ENCODE measurements at places on chromosomes 7 and 10. TPM values are rescaled to one million over a fixed set of nuclear protein-coding genes. Genes with fewer than 3 reads are reported as not detected.

GRCh38 chr7:81140775-81141174 lies 221.9 kb upstream of the SEMA3C start:
- H3K27me3 ChIP-seq = no peaks in the 10 kb centered on the region
- no peak for DNase-seq
- H3K4me3 ChIP-seq = no peak overlapping the region
- H3K4me1 ChIP-seq = no peaks in the 10 kb centered on the region
- H3K27ac ChIP-seq = no peak overlapping the region

DNA sequence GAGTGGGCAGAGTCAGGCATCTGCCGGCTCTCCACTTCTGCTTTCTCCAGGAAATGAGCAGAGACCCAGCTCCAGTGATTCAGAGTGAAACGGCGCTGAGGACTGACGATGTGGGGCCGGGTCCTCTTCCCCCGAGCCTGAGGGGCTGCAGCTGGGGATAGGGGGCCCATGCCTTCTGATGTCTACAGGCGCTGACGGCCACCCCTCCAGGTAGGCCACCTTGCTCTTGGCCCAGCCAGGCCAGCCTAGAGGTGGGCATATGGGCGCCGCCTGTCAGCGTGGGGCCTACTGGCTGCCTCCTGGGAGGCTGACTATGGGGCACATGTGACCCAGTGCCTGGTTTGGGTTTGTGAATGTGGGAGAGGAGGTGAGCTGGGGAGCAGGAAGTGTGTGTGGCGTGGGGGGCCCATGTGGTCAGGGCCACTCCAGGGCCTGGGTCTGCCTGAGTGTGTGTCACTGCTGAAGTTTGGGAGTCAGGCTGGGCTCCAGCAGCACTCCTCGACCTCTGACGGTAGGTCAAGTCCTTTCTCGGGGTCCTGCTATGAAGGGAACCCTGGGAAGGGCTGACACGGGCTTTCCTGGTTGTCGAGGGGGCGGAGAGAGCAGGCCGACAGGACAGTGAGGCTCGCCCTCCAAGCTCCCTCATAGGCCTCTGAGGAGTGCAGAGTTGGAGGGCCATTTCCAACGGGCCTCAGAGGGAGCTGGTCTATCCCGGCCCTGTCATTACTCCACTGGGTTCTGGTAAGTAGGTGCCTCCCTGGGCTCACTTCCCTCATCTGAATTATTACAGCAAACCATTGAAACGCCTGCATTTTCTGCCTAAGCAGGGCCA lies at the start of gene WDFY4:
Gene WDFY4, plus strand, starts transcription at position 82 of the 832 bp plus-strand sequence. CDS start 24,860 bp downstream, outside the sequence.
- no peaks in the 10 kb centered on the region for H3K27me3 ChIP-seq
- DNase-seq = no peak
- no peak within 1 kb of the TSS for H3K27ac ChIP-seq
- peak within 1 kb of the TSS; percentile 21 for H3K4me3 ChIP-seq
- H3K4me1 ChIP-seq = no peaks in the 10 kb centered on the region
- no peaks in the 10 kb centered on the region for H3K36me3 ChIP-seq

AKR1C8 gene
- total RNA-seq = 0.73 TPM

SPDYE2B gene
- total RNA-seq = not detected

DNA sequence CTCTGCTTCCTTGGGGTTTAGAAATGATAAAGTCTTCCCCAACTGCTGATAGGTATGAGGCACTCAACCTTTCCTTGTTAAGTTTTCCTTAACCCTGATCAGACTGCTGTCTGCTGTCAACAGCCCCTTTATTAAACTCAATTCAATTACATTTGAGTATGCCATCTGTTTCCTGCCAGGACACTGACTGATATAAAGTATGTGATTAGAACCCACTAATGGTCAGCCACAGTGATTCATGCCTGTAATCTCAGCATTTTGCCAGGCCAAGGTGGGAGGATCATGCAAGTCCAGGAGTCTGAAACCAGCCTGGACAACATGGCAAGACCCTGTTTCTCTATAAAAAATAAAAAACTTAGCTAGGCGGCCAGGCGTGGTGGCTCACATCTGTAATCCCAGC lies 18.1 kb downstream of the BAZ1B start:
- no peak for DNase-seq
- no peak overlapping the region for H3K4me3 ChIP-seq
- no peaks in the 10 kb centered on the region for H3K27me3 ChIP-seq

GRCh38 chr10:103969436-103969835 lies 2.5 kb downstream of the SLK start:
- peak overlapping the region; percentile 48 for H3K27ac ChIP-seq
- peak overlapping the region; percentile 94 for H3K4me3 ChIP-seq
- H3K27me3 ChIP-seq = no peaks in the 10 kb centered on the region
- no peaks in the 10 kb centered on the region for H3K4me1 ChIP-seq
- no peak for DNase-seq

DNA sequence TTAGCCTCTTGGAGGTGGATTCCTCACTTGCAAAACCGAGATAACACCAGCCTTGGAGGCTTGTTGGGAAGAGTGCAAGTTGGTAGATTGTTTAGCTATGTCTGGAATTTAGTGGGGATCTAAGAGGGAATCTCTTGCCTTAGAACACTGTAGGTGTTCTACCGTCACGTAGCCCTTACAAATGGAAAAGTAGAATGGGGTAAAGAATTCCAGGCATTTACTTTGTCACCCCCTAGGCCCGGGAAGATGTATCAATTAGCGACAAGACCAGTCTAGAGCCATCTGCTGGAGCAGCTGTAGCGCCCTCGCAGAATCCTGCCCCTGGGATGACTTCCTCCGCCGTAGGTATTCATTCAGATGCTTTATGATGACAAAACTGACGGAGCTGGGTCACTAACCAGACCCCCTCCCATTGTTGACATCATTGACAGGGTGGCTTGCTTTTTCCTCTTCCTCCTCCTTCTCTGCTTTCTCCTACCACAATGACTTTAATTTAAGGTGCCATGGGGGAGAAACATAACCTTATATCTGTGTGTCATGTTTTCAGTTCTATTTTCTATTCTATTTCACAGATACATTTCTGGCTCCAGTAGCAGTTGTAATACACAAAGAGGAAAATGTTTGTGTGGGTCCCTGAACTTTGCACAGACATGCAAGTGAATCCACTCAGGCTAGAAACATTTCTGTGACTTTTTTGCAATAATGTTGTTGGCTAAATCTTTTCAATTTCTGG lies 262.6 kb upstream of the LYZL1 start:
- no peaks in the 10 kb centered on the region for H3K36me3 ChIP-seq
- no peaks in the 10 kb centered on the region for H3K27me3 ChIP-seq
- no peaks in the 10 kb centered on the region for H3K4me1 ChIP-seq
- H3K4me3 ChIP-seq = no peak overlapping the region
- DNase-seq = no peak

DNA sequence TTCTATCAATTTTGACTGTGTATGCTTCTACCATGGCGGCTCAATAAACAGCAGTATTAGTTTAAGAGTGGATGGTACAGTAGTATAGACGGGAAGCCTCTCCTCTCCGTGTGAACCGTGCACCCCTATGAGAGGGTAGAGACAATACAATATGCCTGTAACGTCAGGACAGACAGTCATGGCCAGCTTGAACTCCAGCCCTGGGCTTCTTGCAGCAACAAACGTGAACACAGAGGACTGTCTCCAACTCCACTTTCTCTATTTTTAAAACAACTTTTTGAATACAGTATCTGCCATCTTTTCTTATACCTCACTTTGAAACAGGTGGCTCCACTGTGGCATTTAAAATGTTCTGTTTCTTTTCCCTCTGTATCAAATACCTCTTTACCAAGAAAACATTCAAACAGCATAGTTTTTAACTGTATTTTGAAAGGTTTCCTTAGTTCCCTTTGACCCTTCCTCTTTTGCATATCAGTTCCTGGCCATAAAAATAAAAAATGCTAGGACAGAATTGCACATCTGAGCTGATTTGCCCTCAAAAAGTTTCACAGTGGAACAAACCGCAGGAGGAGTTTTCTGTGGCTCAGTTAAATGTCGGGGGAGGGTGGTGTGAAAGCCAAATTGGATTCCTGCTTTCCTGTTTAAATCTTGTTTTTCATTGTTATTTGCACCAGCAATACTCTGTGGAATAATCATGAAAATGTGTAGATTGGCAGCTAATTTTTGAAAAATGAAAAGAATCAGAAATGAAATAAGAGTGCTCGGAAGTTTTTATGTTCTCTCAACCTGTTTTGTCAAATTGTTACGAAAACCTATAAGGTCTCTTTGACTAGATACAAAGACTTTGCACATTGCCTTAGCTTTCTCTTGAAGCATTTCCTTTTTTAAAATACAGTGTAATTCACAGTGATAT lies 8.0 kb downstream of the IKZF1 start:
- H3K4me1 ChIP-seq = no peaks in the 10 kb centered on the region
- DNase-seq = no peak
- no peaks in the 10 kb centered on the region for H3K27me3 ChIP-seq
- no peak overlapping the region for H3K4me3 ChIP-seq
- H3K36me3 ChIP-seq = no peaks in the 10 kb centered on the region

HOXA7 gene
- 4.6 TPM for total RNA-seq

- peak overlapping the region; percentile 79 for H3K4me3 ChIP-seq
- no peaks in the 10 kb centered on the region for H3K27me3 ChIP-seq
- no peaks in the 10 kb centered on the region for H3K36me3 ChIP-seq
- DNase-seq = no peak
Observed at GRCh38 chr10:63268149-63268797, 135.1 kb downstream of the NRBF2 start.

UPK3BL2 gene
- total RNA-seq = 5.1 TPM

- H3K4me3 ChIP-seq = peak overlapping the region; percentile 7
- no peaks in the 10 kb centered on the region for H3K27me3 ChIP-seq
- peak; percentile 83 for DNase-seq
- H3K4me1 ChIP-seq = peaks cover 17% of the 10 kb centered on the region
- H3K27ac ChIP-seq = peak overlapping the region; percentile 75
Observed at GRCh38 chr10:19833170-19833824, 17.1 kb downstream of the PLXDC2 start.

PRLHR gene
- not detected for total RNA-seq

DNA sequence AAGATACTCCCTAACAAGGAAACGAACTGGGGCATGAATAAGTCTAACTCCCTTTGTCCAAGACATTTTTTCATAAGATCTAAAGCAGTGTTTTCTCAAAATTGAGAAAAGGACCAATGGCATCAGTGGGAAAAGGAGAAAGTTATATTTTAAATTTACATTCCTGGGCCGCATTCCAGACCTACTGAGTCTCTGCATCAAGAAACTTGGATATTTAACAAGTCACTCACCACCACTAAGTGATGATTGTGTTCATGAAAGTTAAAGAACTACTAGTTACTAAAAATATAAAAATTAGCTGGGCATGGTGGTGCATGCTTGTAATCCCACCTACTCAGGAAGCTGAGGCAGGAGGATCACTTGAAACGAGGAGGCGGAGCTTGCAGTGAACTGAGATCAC lies 149.6 kb upstream of the MEOX2 start:
- H3K36me3 ChIP-seq = no peaks in the 10 kb centered on the region
- no peak for DNase-seq

DNA sequence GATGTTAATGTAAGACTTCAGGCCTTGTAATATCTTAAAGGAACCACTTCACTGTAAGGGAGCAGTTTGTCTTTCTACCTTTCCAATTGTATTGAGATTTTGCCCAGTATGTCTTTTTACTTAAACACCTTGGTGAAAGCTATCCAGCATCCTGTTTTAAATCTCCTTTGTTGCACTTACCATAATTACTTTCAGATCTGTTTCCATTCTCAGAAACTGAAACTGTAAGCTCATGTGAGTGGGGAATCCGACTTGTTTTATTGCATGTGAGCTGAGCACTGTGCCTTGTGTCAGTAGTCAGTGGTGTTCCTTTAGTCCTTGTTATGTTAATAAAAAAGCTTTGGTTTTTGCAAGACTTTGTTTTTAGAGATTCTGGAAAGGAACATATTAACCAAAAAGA lies 42.2 kb downstream of the BMPR1A start:
- no peaks in the 10 kb centered on the region for H3K4me1 ChIP-seq
- no peak overlapping the region for H3K4me3 ChIP-seq
- no peaks in the 10 kb centered on the region for H3K27me3 ChIP-seq
- no peak for DNase-seq

- no peak for DNase-seq
- no peak overlapping the region for H3K4me3 ChIP-seq
- H3K4me1 ChIP-seq = no peaks in the 10 kb centered on the region
- no peak overlapping the region for H3K27ac ChIP-seq
- H3K36me3 ChIP-seq = no peaks in the 10 kb centered on the region
Observed at GRCh38 chr7:109354000-109354399, 784.3 kb downstream of the DNAJB9 start.

- no peak overlapping the region for H3K4me3 ChIP-seq
- no peak for DNase-seq
- H3K27me3 ChIP-seq = no peaks in the 10 kb centered on the region
- H3K36me3 ChIP-seq = no peaks in the 10 kb centered on the region
- no peaks in the 10 kb centered on the region for H3K4me1 ChIP-seq
Observed at GRCh38 chr7:106982415-106982814, 62.1 kb upstream of the PRKAR2B start.

GRCh38 chr7:121023683-121024511 lies 35.4 kb downstream of the CPED1 start:
- no peaks in the 10 kb centered on the region for H3K27me3 ChIP-seq
- no peaks in the 10 kb centered on the region for H3K4me1 ChIP-seq
- DNase-seq = no peak
- H3K36me3 ChIP-seq = no peaks in the 10 kb centered on the region
- peak overlapping the region; percentile 53 for H3K27ac ChIP-seq

All from breast epithelium (tissue), 4 donors.